ENCODE measurements at places on chromosomes 3 and 15.

- no peak for DNase-seq
These were observed 5.1 kb downstream of the ABI3BP start for GRCh38 chr3:100988080-100988479.

DNA sequence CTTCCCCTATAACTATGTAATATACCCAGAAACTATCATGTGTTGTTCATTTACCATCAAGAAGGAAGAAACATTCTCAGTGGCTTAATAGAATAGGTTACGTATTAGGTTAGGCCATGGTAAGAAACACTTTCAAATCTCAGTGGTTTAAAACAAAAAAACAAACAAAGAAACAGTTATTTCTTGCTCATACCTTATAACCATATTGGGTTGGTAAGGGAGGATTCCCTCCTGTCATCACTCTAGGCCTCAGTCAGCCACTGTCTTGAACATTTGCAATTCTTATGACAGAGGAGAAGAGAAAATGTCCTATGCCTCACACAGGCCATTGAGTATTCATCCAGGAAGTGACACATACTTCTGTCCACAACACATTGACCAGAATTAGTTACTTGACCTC, 727.7 kb upstream of the NECTIN3 start:
- DNase-seq = no peak

DNA sequence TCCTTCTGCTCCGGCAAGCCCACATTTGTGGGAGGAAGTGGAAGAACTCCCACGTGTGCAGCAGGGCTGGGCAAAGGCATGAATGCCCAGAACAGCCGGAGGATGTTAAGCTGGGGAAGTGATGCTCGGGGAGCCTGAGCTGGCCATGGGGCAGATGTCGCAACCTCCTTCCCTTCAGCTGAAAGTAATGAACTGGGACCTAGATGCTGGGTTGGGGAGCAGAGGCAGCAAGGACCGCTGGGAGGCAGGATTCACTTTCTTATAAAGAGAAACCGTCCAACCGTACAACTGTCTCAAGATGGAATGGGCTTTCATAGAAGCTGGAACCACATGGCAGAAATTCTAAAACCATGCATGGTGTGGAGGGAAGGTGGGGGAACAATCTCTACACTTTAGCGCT, 290.9 kb downstream of the OCA2 start:
- no peak for DNase-seq

- DNase-seq = no peak
These were observed 9.7 kb downstream of the SLTM start for GRCh38 chr15:58923696-58924300.

- no peak for DNase-seq
These were observed 46.2 kb downstream of the CRTAP start for GRCh38 chr3:33159981-33160380.

- no peak for DNase-seq
These were observed 80.1 kb upstream of the HERC1 start for GRCh38 chr15:63913786-63914315.

- no peak for DNase-seq
These were observed 70.5 kb downstream of the RPL39L start for GRCh38 chr3:187068787-187069186.

DNA sequence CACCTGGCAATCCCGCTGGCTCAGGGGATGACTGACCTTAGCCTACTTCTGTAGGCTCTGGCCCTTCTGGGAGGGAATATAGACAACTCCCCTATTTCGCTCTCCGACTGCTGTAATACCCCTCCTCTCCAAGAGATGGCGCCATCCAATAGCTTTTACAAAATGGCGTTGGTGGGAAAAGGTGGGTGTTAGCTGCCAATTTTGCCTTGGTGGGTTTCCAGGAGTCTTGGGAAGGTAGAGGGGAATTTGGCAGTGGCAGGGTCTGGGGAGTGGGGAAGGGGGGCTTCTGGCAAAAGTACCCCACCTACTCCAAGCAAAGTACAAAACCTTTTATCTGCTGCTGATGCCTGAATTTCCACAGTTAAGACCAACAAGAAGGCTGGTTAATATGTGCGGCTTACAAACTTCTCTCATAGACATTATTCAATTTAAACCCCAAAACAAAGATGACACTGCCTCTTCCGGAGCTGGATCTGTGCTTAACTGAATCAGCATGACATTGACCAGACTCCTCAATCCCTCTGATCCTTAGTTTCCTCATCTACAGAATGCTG, 62.1 kb downstream of the RASGRF1 start:
- DNase-seq = no peak

- DNase-seq = no peak
These were observed 93.2 kb upstream of the AGTR1 start for GRCh38 chr3:148604270-148605085.

DNA sequence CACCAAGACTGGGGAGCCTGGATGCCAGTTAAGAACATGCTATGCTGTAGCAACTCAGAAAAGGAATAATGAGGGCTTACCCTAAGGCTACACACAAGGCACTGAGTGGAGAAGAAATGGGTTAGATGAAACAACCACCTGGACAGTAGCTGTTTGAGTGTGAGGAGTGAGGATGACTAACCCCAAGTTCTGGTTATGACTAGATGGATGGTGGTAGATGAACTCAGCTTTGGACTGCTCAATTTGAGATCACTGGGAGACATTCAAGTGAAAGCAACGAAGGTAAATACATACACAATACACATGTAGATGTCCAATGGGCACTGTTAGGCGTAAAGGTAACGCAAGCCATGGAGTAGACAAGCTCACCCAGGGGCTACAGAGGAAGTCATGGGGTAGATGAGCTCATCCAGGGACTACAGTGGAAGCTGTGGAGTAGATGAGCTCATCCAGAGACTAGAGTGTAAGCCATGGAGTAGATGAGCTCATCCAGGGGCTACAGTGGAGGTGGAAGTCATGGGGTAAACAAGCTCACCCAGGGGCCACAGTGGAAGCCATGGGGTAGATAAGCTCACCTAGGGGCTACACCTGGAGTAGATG, 98.3 kb downstream of the ANO10 start:
- DNase-seq = no peak

DNA sequence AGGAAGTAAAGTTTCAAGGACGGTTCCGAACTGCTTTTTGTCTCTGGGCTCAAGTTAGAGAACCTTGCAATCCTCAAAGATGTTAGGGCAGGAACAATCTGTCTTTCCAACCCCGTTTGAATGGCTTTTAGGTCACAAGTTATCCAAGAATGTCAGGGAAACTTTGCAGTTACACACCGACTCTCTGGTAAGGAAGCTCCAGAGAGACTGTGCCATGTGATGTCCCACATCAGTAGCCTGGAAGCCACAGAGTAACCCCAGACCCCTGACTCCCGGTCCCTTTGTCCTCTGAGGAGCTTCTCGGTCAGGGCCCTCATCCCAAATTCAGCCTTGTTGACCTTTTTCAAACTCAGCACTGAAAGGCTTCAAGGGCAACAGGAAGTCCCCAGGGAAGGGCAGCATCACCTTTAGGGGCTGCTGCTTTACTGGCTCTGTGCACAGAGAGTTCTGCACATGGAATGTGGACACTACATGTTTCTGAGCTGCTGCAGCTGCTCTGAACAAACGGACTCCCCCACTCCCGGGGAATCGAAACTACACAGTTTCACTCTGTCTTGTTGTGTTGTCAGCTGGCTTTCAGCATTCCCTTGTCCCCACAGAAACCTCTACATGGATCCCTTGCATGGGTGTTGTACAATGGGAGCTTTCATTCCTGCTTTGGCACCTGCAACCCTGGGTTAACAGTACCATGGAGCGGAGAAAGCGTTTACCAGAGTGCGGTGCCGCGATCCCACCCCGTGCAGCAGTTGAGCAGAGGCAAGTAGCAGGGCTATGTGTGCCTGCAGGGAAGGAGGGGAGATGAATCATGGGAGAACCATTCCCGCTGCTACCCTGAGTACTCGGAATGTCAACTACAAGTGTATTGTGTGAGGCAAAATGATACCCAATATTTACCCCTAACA, 408.2 kb upstream of the THBS1 start:
- DNase-seq = no peak

DNA sequence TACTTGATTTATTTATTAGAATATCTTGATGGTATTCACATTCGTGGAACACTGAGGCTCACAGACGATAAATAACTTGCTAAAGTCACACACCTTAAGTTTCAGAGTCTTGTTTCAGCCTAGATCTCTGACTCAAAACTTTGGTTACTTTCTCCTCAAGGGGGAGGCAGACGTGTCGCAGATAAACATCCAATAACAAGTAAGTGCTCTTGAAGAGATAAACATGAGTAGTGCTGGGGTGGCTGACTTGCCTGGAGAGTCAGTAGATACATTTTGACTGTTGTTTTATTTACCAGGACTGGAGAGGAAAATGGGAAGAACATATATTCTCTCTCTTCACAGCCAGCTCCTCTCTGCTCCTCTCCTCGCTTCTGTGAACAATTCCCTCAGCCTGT, 31.3 kb downstream of the FBXO45 start:
- DNase-seq = no peak

- DNase-seq = no peak
These were observed 7.6 kb downstream of the CORO2B start for GRCh38 chr15:68586274-68586961.

DNA sequence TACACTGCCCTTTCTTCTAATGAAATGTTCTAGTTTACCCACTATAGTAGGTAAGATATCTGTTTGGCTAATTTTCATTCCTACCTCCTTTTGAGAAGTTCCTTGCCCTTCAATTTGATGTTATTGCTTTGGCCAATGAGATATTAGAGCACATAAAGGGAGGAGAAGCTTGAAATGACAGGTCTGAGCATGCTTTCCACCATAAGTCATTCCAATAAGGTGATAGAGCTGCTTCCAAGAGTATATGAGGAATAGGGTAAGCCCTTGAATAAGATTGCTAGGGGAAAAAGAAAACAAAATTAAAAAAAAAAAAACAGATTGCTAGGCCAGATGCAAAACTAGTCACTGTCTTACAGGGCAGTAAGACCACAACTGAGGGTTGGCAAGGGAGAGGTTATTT, 78.9 kb upstream of the TRIM42 start:
- DNase-seq = no peak

GRCh38 chr15:49137861-49138260, 17.5 kb downstream of the COPS2 start:
- no peak for DNase-seq

- no peak for DNase-seq
These were observed 18.9 kb downstream of the TLE3 start for GRCh38 chr15:70078578-70079417.

DNA sequence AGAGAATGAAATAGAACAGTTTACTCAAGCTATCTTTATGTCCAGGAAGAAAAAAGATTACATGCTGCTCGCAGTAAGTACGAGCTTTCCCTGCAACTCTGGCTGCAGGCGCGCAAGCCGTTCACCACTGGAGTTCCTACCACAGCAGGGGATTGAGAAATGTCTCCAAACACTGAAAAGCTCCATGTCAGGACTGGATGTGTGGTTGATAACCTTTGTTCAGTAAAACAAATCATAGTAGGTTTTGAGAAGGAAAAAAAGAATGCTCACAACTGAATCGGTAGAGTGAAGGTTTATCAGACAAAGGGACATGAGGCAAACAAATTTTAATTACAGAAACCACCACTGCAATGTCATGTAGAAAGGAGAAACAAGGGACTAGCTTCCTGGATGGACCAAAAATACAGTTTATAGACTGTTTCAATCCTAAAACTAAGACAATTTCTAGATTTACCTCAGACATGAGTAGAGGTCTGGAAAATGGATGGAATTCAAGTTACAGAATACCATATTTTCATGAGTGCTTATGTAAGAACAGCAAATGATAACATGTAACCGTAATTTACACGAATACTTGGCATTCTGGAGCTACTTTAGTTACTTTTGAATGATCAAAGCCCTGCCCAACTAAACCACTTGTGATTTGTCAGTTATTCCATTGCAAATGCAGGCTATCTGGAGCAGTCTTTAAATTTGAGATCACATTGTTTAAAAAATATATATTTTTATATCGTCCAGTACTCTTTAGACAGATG, 471.1 kb downstream of the SHQ1 start:
- no peak for DNase-seq

DNA sequence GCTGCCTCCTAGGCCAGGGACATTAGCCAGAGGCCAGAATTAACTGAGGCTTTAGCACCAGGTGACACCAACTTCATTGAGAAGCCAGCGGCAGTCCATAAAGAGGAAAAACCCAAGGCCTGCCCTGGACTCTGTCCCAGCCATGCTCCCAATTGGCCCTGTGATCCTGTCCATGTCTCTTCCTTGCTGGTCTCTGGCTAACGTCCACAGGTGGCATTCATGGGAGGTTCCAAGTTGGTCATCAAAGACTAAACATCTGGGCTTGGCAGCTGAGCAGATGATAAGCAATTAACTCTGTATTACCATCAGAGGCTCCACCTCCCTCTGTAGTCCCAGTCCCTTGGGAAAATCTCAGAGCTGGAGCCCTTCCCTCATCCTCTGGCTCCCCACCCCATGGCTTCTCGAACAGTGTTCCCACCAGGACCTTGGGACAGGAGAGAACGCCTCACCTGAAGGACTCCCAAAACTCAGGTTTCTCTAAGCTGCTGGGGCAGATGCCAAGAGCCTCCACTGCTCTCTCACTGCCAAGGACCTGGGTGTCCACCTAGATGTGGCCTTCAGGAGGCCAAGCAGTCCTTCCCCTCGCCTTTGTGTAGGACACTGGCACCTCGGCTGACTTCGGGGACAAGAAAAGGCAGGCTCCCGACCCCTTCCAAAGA, 40.4 kb downstream of the GOLGA6A start:
- no peak for DNase-seq

- DNase-seq = no peak
These were observed 51.8 kb downstream of the SPRED1 start for GRCh38 chr15:38304481-38304880.

DNA sequence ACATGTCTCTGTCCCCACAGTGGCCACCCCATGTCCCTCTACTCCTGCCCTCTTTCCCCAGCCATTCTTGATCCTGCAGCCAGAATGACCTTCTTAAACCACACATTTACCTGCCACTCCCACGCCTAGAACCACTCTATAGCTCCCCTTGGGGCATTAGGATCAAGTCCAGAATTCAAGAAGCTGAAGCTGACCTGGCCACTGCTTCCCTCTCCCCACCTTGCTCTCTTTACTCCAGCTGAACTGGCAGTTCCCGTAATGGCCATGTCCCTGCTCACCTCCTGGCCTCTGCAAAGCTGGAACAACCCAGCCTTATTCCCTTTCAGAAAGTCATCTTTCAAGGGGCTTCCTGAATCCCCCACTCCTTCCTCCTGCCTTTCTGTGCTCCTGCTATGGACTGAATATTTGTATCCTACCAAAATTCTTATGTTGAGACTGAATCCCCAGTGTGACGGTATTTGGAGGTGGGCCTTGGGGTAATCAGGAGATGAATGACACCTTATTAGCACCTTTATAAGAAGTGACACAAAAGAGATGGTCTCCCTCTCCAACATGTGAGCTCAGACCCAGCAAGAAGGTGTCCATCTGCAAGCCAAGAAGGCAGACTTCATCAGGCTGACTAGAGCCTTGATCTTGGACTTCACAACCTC, 3.8 kb downstream of the CSRNP1 start:
- DNase-seq = no peak

Measured in activated T-helper 1 cell treated with Interleukin-2 at 50 U/mL for 16 hours (primary cell).